ENCODE measurements at places on chromosomes 12 and 14.

DNA sequence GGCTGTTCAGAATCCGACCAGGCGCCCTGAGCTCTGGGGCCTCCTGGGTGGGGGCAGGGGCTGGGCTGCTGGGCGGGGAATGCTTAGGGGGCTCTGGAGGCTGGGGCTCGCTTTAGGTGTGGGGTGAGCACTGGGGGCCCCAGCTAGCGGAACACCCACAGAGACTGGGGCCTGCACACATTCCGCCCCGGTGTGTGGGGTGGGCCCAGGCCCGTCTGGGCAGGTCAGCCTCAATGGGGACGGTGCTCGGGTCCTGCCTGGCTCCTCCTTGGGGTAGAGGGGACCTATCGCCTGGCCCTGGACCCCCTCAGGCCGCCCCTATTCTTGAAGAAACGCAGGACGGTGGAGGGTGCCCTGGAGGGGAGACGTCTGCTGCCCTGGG lies 364.8 kb downstream of the TMEM121 start:
- no peak for DNase-seq

- no peak for DNase-seq
Measured at GRCh38 chr12:9717070-9717925, 15.6 kb downstream of the CLECL1 start.

- DNase-seq = no peak
Measured at GRCh38 chr12:69512820-69513219, 42.6 kb downstream of the FRS2 start.

DNA sequence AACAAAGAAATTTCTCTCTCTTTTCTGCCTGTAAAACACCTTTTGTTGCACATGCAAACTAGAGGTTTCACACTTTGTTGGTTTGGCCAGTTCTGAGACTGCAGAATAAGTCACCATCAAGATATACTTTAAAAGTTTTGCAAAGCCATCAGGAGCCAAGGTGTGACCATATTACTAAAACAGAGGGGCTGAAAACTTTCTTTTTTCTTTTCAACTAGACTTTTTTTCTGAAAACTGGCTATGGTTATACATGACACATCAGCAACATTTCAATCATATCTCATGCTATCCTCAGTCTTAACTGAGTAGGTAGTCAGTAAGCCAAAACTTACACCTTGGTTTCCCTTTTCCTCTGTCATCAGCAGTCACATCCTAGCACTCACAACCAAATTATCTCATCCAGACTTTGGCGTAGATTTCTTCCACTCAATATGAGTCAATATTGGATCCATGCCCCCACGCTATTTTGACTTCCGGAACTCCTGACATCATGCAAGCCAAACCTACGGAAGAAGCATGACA lies 4.1 kb upstream of the IFNG start:
- DNase-seq = no peak

GRCh38 chr12:77377116-77377515 lies 311.7 kb upstream of the E2F7 start:
- no peak for DNase-seq

GRCh38 chr14:71834284-71835204 lies 97.7 kb upstream of the RGS6 start:
- no peak for DNase-seq

DNA sequence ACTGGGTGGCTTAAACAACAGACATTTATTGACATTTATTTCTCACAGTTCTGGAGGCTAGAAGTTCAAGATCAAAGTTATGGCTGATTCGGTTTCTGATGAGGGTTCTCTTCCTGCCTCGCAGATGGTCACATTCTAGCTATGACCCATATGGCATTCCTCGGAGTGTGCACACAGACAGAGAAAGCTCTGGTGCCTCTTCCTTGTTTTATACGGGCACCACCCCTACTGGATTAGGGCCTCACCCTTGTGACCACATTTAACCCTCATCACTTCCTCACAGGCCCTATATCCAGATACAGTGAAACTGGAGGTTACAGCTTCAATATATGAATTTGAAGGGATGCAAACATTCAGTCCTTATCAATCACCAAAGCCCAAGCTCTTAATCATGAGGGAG lies 77.0 kb upstream of the OVCH1 start:
- DNase-seq = no peak

DNA sequence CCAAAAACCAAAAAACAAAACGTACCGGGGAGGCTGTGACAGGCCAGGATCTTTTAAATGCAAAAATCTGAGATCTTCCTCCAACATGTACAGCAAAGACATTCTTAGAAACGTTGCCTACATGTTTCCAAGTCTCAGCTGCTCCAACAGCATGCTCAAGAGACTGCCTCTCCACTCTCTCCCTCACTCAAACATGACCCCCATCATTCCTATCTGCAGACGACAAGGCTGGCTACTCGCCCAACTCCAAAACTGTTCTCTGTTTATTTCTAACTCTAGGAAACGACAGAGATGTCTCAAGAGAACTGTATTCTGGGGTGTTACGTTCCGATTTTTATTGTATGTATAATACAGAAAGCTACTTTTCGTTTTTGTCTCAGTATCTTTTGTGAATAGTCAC lies 57.5 kb upstream of the TMCC3 start:
- DNase-seq = no peak

- DNase-seq = no peak
Measured at GRCh38 chr12:125738211-125738610, 673.0 kb downstream of the AACS start.

GRCh38 chr12:44225149-44225510 lies 389.2 kb downstream of the TMEM117 start:
- DNase-seq = no peak

DNA sequence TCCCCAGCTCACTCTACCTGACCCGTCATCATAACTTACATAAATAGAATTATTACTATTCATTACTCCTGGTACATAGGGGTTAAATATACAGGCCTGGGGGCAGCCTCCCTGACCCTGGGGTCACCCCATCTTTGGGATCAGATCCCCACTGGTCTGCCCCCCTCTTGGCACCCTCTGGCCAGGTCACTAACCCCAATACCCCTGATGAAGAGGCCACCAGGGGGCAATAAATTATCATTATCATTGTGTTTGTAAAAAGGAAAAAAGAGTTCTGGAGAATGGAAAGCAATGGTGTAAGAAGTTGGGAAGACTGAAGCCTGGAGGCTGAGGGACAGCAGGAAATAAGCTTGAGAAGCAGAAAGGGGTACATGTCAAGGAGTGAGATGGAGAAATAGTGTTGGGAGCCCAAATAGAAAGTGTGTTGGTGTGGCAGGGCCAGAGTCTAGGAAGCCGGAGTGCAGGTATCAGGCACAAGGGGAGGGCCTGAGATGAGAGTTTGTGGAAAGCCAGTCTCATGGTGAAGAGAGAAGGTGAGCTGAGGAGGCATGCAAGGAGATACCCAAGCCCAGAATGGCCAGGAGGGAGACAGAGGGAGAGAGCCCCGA lies 6.1 kb upstream of the AAAS start:
- DNase-seq = peak; percentile 30

DNA sequence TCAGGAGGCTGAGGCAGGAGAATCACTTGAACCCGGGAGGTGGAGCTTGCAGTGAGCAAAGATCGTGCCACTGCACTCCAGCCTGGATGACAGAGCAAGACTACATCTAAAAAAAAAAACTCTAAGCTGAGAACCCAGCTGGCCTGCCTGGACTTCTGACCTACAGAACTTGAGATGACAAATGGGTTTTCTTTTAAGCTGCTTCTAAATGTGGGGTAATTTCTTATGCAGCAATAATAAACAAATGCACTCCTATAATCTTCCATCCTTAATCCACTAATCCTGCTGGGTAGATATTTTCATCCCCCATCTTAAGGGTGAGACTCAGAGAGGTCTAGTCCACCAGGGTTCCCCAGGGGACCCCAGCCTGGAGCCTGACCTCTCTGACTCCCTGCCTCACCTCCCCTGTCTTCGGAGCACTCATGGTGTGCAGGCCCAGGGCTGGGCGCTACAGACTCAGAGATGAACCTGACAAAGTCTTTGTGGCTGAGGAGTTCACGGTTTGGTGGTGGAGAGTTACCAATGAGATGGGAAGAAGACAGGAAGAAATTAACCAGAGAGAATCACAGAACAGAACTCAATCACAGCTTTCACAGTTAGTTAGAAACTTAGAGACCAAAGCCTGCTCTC lies 39.7 kb upstream of the BDKRB2 start:
- DNase-seq = no peak

GRCh38 chr14:100025111-100025510 lies 40.1 kb upstream of the EVL start:
- DNase-seq = peak; percentile 47
